ENCODE measurements at places on chromosomes 16 and 17.

DNA sequence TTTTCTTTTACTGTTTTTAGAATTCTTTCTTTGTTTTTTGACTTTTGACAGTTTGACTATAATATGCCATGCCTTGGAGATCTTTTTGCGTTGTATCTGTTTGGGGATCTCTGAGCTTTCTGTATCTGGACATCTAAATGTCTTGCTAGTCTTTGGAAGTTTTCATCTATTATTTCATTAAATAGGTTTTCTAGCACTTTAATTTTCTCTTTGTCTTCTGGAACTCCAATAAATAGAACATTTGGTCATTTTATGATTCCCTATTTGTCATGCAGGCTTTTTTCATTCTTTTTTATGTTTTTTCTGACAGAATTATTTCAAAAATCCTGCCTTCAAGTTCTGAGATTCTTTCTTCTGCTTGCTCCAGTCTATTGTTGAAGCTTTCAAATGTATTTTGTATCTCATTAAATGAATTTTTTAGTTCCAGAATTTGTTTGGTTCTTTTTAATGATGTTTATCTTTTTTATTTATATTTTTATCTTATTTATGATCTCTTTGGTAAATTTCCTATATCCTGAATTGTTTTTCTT is 201.4 kb downstream of the CHD9NB start:
- H3K36me3 ChIP-seq, result no peaks in the 10 kb centered on the region
- no peak for DNase-seq
- H3K27me3 ChIP-seq, result no peaks in the 10 kb centered on the region
- no peak overlapping the region for H3K4me3 ChIP-seq

- H3K27me3 ChIP-seq, result no peaks in the 10 kb centered on the region
- DNase-seq, result no peak
- no peak overlapping the region for H3K4me3 ChIP-seq
- H3K27ac ChIP-seq, result no peak overlapping the region
These were observed 34.1 kb downstream of the SRL start for GRCh38 chr16:4207683-4208340.

GRCh38 chr17:17603178-17603894 is 11.8 kb upstream of the PEMT start:
- no peak for DNase-seq
- H3K4me3 ChIP-seq, result no peak overlapping the region
- H3K4me1 ChIP-seq, result peaks cover 14% of the 10 kb centered on the region
- H3K27me3 ChIP-seq, result no peaks in the 10 kb centered on the region

DNA sequence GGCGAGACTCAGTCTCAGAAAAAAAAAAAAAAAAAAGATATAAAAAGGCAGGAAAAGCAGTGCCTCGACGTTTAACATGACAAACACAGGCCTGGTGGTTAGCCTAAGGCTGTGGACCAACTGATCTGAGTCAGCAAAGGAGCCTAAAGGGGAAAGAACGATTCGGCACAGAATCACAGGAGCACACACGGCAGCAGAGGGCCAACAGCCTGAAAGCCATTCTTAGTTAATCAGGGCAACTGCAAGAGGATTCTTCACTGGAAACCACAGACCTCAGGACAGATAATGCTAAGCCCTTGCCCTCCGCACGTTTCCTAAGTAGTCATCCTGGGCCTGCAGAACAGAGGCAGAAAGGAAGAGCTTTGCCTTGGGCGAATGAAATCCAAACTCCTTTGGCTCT is 14.7 kb downstream of the TMEM11 start:
- no peak overlapping the region for H3K4me3 ChIP-seq
- DNase-seq, result no peak
- no peaks in the 10 kb centered on the region for H3K4me1 ChIP-seq
- H3K36me3 ChIP-seq, result peaks cover 11% of the 10 kb centered on the region

DNA sequence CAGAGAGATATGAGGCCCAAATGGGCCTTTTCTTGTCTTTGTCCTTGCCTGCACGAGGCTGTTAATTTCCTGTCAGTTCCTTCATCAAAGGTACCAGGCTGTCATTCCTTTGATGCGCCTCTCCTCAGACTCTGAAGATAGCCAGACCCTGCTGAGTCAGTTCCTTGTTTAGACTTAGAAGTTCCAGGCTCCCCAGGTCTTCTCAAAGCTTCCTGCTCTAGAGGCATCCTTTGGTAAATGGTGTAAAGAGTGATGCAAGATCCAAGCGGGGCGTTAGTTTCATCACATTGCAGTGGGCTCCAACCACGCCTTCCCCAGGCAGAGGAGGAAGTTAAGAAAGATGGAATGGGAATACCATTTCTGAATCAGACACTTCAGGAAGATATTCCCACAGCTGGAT is 4.0 kb upstream of the CDH11 start:
- no peak overlapping the region for H3K4me3 ChIP-seq
- peaks cover 15% of the 10 kb centered on the region for H3K4me1 ChIP-seq
- H3K27me3 ChIP-seq, result no peaks in the 10 kb centered on the region
- no peaks in the 10 kb centered on the region for H3K36me3 ChIP-seq
- H3K27ac ChIP-seq, result no peak overlapping the region

GRCh38 chr16:68238029-68238345 is 2.1 kb upstream of the ESRP2 start:
- no peaks in the 10 kb centered on the region for H3K27me3 ChIP-seq
- no peaks in the 10 kb centered on the region for H3K36me3 ChIP-seq
- H3K4me1 ChIP-seq, result peaks cover 32% of the 10 kb centered on the region
- peak overlapping the region; percentile 70 for H3K27ac ChIP-seq

DNA sequence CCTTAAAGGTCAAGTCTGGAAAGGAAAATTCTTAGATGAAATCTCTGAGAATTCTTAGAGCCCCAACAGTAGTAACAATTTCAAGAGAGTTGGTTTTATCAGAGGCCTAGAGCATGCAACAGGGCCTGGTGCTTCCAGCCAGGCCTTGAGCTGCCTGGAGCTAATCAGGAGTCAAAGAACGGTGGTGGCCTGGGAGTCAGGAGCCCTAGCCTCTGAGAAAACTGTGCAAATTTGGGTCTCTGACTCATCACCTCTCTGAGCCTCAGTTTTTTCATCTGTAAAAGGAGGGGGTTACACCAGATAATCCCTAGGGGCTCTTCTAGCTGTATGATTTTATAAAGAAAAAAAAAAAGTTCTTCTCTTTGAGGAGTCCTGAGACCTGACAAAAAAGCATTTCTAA is 227.3 kb upstream of the RPL38 start:
- H3K4me3 ChIP-seq, result no peak overlapping the region
- no peaks in the 10 kb centered on the region for H3K4me1 ChIP-seq
- no peak overlapping the region for H3K27ac ChIP-seq
- H3K36me3 ChIP-seq, result no peaks in the 10 kb centered on the region

- no peak for DNase-seq
- H3K36me3 ChIP-seq, result no peaks in the 10 kb centered on the region
- peaks cover 15% of the 10 kb centered on the region for H3K4me1 ChIP-seq
- peaks cover 3% of the 10 kb centered on the region for H3K27me3 ChIP-seq
- no peak overlapping the region for H3K27ac ChIP-seq
These were observed 1.8 kb downstream of the SOX8 start for GRCh38 chr16:983044-984030.

DNA sequence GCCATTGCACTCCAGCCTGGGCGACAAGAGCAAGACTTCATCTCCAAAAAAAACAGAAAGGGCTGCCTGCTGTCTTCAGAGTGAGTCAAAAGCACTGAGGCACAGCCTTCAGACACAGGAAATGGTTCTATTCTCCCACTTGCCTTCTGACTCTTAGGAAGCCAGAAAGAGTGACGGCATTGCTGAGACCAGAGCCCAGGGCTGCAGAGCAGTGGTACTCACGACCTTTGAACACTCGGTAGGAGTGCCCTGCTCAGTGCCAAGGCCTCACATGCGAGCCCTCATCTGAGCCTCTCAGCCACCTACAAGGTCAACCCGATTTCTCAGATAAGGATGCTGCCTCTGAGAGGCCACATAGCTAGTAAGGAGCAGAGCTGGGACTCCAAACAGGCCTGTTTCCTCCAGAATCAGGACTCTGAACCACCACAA is 3.5 kb upstream of the ITGAE start:
- no peaks in the 10 kb centered on the region for H3K36me3 ChIP-seq
- H3K4me1 ChIP-seq, result peaks cover 50% of the 10 kb centered on the region
- no peak for DNase-seq
- H3K27me3 ChIP-seq, result no peaks in the 10 kb centered on the region

- H3K4me1 ChIP-seq, result peaks cover 3% of the 10 kb centered on the region
- no peak overlapping the region for H3K27ac ChIP-seq
- peaks cover 2% of the 10 kb centered on the region for H3K27me3 ChIP-seq
- DNase-seq, result peak; percentile 87
- H3K4me3 ChIP-seq, result no peak overlapping the region
These were observed 1.8 kb upstream of the SOST start for GRCh38 chr17:43760254-43760852.

DNA sequence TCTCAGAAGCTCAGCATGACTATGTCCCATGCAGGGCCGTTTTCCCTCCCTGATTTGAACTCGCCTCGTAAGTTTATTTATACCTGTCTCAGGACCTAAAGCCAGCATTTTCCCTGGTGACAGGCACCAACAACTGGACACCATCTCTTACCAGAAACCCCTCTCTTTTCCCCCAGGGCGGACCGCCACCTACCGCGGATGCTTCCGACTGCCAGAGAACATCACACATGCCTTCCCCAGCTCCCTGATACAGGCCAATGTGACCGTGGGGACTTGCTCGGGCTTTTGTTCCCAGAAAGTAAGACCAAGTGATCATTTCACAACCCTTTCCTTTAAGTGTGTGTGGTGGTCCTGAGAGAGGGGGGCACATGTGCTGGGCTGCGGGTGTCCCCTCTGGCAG is 24.7 kb downstream of the WSCD1 start:
- no peak overlapping the region for H3K27ac ChIP-seq
- H3K27me3 ChIP-seq, result no peaks in the 10 kb centered on the region
- H3K4me3 ChIP-seq, result no peak overlapping the region
- H3K4me1 ChIP-seq, result no peaks in the 10 kb centered on the region

GRCh38 chr17:65609749-65610148 is 48.3 kb upstream of the AXIN2 start:
- H3K4me1 ChIP-seq, result no peaks in the 10 kb centered on the region
- H3K36me3 ChIP-seq, result no peaks in the 10 kb centered on the region
- no peak overlapping the region for H3K27ac ChIP-seq
- DNase-seq, result no peak
- no peaks in the 10 kb centered on the region for H3K27me3 ChIP-seq

DNA sequence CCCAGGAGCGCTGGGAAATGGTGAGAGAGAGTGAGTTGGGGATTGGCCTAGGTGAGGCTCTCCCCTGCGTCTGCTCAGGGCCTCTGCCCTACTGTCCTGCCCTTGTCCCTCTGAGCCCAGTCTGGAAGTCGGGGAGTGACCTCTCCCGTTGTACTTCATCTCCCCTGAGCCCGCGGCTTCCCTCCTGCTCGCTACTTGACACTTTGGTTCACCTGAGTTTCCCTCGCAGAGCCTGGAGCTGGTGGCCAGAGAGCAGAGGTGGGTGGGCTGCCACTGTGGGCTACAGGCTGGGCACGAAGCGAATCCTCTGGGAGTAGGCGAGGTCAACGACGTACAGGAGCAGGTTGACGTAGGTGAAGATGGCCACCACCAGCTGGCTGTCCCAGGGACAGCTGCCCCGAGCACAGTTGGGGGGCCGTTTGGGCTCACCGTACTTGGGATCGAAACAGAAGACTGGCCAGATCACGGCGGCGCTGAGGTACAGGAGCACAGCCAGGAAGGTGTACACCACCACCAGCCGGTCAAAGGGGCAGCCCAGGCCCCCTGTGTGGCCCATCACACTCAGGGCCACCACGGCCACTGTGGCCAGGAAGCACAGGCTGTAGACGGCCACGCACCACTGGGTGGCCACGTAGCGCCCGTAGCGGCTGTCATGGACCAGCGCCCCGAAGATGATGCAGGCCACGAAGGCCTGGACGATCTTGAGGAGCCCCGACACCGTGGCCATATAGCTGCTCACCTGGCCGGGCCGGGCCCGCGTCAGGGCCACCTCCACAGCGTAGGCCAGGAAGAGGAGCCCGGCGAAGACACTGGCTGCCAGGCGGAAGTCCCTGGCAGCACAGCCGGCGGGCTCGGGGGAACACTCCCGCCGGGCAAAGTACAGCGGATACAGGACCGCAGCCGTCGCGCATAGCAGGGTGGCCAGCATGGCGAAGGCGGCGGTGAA is 3.7 kb upstream of the PYCR1 start:
- H3K27me3 ChIP-seq, result no peaks in the 10 kb centered on the region
- peaks cover 7% of the 10 kb centered on the region for H3K4me1 ChIP-seq
- no peak for DNase-seq
- H3K27ac ChIP-seq, result no peak overlapping the region
- H3K4me3 ChIP-seq, result no peak overlapping the region

- no peak overlapping the region for H3K4me3 ChIP-seq
- no peaks in the 10 kb centered on the region for H3K36me3 ChIP-seq
- no peak for DNase-seq
- no peak overlapping the region for H3K27ac ChIP-seq
These were observed 31.1 kb downstream of the CDH1 start for GRCh38 chr16:68768175-68768574.

- DNase-seq, result no peak
- no peaks in the 10 kb centered on the region for H3K27me3 ChIP-seq
- H3K4me3 ChIP-seq, result peak overlapping the region; percentile 93
- H3K4me1 ChIP-seq, result peaks cover 27% of the 10 kb centered on the region
These were observed 1.1 kb downstream of the CHTF8 start for GRCh38 chr16:69131167-69131838.

GRCh38 chr16:2710021-2710710 is 9.9 kb downstream of the PRSS27 start:
- H3K36me3 ChIP-seq, result peaks cover 19% of the 10 kb centered on the region
- no peak overlapping the region for H3K4me3 ChIP-seq
- H3K4me1 ChIP-seq, result no peaks in the 10 kb centered on the region
- H3K27me3 ChIP-seq, result no peaks in the 10 kb centered on the region
- H3K27ac ChIP-seq, result no peak overlapping the region

DNA sequence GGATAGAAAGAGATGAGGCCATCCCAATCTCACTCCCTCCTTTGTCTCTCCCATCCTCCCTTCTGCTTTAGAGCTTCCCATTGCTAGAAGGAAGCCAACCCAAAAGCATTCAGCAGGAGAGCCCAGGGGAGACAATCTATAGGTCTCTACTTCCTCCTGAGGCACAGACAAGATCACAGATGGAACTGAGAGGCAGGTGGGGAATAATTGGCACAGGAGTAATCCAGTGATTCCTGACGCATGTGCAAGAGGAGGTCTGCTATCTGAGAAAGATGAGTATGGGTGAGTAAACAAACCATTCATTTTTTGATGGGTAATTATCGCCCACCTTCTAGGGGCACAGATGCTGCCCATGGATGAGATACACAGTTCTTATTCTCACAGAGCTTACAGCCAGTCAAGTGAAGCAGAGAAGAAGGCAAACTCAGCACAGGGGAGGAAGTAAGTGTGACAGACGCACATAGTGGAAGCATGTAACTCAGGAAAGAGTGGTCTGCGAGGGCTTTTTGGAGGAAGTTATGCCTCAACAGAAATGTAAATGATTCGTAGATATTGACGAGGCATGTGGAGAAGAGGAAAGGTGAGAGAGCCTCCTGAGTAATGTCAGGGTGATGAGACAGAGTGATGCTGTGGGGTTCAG is 88.9 kb upstream of the HLF start:
- H3K27me3 ChIP-seq, result no peaks in the 10 kb centered on the region
- H3K4me1 ChIP-seq, result no peaks in the 10 kb centered on the region
- DNase-seq, result no peak
- no peak overlapping the region for H3K27ac ChIP-seq
- no peaks in the 10 kb centered on the region for H3K36me3 ChIP-seq
- no peak overlapping the region for H3K4me3 ChIP-seq

- no peak overlapping the region for H3K4me3 ChIP-seq
- H3K36me3 ChIP-seq, result no peaks in the 10 kb centered on the region
- no peaks in the 10 kb centered on the region for H3K27me3 ChIP-seq
- no peak for DNase-seq
- no peak overlapping the region for H3K27ac ChIP-seq
- H3K4me1 ChIP-seq, result peaks cover 12% of the 10 kb centered on the region
These were observed 46.6 kb upstream of the DOC2B start for GRCh38 chr17:227946-228615.

- no peak overlapping the region for H3K27ac ChIP-seq
- DNase-seq, result no peak
- peaks cover 18% of the 10 kb centered on the region for H3K4me1 ChIP-seq
- no peak overlapping the region for H3K4me3 ChIP-seq
- no peaks in the 10 kb centered on the region for H3K27me3 ChIP-seq
- H3K36me3 ChIP-seq, result peaks cover 24% of the 10 kb centered on the region
These were observed 6.7 kb upstream of the TMEM88 start for GRCh38 chr17:7848131-7848579.
